Activated naive CD8-positive, alpha-beta T cell treated with anti-CD3 and anti-CD28 coated beads for 36 hours (primary cell): ENCODE measurements at places on chromosomes 1 and 21. TPM values are rescaled to one million over a fixed set of nuclear protein-coding genes. Genes with fewer than 3 reads are reported as not detected.

The IL20 gene
- not detected for total RNA-seq

The FAM72D gene
- total RNA-seq: 17.7 TPM

The CFHR5 gene
- total RNA-seq: not detected

The ANKRD65 gene
- not detected for total RNA-seq

The SIM2 gene
- not detected for total RNA-seq

The COL6A1 gene
- 4.3 TPM for total RNA-seq

The SYNC gene
- not detected for total RNA-seq

The XPR1 gene
- total RNA-seq: 15.0 TPM

DNA sequence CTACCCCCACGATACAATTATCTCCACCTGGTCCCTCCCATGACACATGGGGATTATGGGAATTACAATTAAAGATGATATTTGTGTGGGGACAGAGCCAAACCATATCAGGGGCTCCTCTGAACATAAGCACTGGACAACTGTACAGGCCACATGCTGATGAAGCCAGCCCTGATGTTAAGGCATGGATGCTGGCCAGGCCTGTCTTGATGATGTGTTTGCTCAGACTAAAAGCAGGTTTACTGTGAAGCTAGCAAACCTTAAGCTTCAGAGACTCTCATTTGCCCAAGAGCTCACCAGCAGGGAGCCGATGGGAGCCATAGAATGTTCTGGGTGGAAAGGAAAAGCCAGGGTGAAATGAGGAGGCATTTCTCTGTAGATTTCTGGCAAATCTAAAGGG, 135.3 kb upstream of the KCNK1 start:
- H3K4me1 ChIP-seq: no peaks in the 10 kb centered on the region
- H3K27ac ChIP-seq: no peak overlapping the region
- no peaks in the 10 kb centered on the region for H3K36me3 ChIP-seq
- DNase-seq: no peak

GRCh38 chr1:12480748-12481362, 137.2 kb downstream of the DHRS3 start:
- H3K27me3 ChIP-seq: no peaks in the 10 kb centered on the region
- H3K27ac ChIP-seq: peak overlapping the region; percentile 97
- H3K4me3 ChIP-seq: no peak overlapping the region
- peaks cover 64% of the 10 kb centered on the region for H3K4me1 ChIP-seq
- DNase-seq: peak; percentile 20
- peaks cover 71% of the 10 kb centered on the region for H3K36me3 ChIP-seq

DNA sequence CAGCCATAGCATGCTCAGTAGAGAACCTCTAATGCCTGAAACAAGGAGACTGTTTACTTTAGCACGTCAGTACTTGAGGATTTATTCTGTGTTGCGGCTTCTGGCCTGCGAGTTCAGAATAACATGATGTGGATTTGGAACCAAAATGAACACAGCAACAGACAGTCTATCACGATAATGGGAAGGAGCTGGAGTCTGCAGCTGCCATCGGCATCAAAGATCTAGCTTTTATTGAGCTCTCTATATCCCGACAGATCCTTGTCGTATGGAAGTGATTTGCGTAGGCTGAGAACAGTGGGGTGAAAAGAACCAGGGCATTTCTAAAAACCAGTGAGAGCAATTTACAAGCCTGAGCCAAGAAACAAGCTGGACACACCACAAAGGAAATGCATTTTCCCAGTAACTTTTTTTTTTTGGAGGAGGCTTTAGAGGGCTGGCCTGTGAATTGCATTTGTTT, 294.2 kb downstream of the KIF26B start:
- no peak for DNase-seq
- H3K4me1 ChIP-seq: no peaks in the 10 kb centered on the region
- H3K4me3 ChIP-seq: no peak overlapping the region
- H3K27me3 ChIP-seq: no peaks in the 10 kb centered on the region
- no peaks in the 10 kb centered on the region for H3K36me3 ChIP-seq

DNA sequence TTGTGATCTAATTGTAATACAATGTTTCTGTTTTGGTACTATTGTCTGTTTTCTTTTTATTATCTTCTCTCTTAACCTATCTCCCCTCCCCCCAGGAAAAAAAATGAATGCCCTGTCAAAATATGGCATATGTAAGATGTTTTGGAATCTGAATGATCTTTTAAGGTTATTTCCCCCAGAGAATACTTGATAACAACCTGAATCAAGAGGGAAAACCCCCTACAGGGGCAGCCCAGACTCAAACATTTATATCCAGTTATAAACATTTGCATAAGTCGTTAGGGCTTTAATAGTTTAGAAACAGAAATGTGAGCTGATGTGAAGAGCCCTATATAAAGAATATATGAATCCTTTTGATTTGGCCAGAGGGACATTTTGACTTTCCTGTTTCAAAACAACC, 169.5 kb downstream of the VAV3 start:
- H3K4me3 ChIP-seq: no peak overlapping the region
- no peak for DNase-seq
- H3K27ac ChIP-seq: peak overlapping the region; percentile 70
- peaks cover 46% of the 10 kb centered on the region for H3K4me1 ChIP-seq
- no peaks in the 10 kb centered on the region for H3K27me3 ChIP-seq

DNA sequence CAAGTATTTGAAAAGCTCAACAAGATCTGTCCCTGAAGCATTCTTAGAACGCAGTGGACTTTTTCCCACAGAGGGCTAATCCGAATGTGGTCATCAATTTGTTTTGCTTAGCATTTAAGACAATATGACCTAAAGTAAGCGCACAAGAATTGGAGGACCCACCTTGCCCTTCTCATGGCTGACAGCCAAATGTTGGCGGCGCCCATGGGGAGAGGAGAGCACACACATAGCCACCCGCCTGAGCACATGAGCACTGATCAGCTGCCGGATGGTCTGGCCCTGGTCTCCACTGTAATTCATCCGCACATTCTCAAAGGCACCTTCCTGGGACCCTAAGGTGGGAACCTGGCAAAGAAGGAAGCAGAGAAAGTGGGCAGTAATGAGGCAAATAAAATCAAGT, 52.4 kb downstream of the UBR4 start:
- H3K27ac ChIP-seq: no peak overlapping the region
- no peaks in the 10 kb centered on the region for H3K4me1 ChIP-seq

GRCh38 chr1:2194898-2195673, 514 bp upstream of the FAAP20 start:
- peak; percentile 90 for DNase-seq
- H3K27me3 ChIP-seq: no peaks in the 10 kb centered on the region
- no peaks in the 10 kb centered on the region for H3K36me3 ChIP-seq
- H3K27ac ChIP-seq: peak overlapping the region; percentile 89
- peaks cover 29% of the 10 kb centered on the region for H3K4me1 ChIP-seq

- DNase-seq: no peak
- H3K27ac ChIP-seq: no peak overlapping the region
- peaks cover 22% of the 10 kb centered on the region for H3K27me3 ChIP-seq
- no peak overlapping the region for H3K4me3 ChIP-seq
- H3K4me1 ChIP-seq: no peaks in the 10 kb centered on the region
These were observed 50.2 kb downstream of the IFI44 start for GRCh38 chr1:78699813-78700212.

GRCh38 chr1:182565537-182565936, 23.5 kb downstream of the RNASEL start:
- no peaks in the 10 kb centered on the region for H3K4me1 ChIP-seq
- H3K27ac ChIP-seq: no peak overlapping the region
- H3K36me3 ChIP-seq: no peaks in the 10 kb centered on the region
- DNase-seq: no peak
- H3K4me3 ChIP-seq: no peak overlapping the region
- no peaks in the 10 kb centered on the region for H3K27me3 ChIP-seq
